Endothelial cell of umbilical vein (primary cell): ENCODE measurements at places on chromosomes 4 and X.

DNA sequence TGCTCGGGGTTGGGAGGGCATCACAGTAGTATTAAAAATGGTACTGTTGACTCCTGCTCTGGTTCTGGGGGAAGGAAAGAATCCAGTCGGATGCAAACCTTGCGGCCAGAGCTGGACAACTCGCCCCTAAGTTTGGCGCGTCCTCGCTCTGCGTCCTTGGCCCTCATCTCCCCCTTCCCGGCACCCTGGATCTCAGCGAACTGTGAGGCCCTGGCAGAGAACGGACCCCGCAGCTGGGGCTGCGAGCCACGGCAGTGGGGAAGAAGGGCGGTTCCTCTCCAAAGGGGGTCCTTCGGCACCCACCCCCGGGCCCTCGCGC is 14.0 kb downstream of the ARHGEF6 start:
- H3K4me3 ChIP-seq = peak overlapping the region; percentile 68
- H3K27ac ChIP-seq = no peak overlapping the region
- no peaks in the 10 kb centered on the region for H3K27me3 ChIP-seq
- no peak for DNase-seq
- H3K4me1 ChIP-seq = no peaks in the 10 kb centered on the region

DNA sequence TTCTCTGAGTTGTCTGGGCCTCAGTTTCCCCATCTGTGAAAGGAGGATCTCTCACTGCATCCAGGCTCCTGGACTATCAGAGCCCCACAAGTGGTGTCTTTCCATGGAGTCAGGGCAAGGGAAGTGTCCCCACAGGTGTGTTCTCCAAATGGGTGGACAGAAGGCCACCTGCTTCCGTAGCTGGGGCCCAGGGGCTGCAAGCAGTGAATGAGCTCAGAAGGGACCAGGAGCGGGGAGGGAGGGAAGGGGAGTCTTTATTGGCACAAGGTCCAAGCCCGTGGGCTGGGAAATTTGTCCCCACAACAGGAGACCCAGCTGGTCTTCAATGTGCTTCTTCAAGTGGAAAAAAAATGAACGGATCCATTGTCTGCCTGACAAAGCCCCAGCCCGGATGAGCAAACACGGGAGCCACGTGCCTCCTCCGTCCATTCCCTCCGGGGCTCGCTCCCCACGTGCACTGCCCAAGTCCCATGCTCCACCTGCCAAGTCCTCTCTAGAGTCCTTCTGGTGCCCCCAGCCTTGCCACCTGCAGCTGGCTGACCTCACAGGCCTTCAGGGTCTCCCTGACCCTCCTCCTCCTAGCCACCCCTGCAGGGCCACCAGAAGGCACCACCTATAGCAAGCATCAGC is 72.0 kb downstream of the JAKMIP1 start:
- DNase-seq = no peak
- H3K27ac ChIP-seq = no peak overlapping the region
- no peaks in the 10 kb centered on the region for H3K27me3 ChIP-seq
- no peak overlapping the region for H3K4me3 ChIP-seq
- no peaks in the 10 kb centered on the region for H3K36me3 ChIP-seq
- no peaks in the 10 kb centered on the region for H3K4me1 ChIP-seq

DNA sequence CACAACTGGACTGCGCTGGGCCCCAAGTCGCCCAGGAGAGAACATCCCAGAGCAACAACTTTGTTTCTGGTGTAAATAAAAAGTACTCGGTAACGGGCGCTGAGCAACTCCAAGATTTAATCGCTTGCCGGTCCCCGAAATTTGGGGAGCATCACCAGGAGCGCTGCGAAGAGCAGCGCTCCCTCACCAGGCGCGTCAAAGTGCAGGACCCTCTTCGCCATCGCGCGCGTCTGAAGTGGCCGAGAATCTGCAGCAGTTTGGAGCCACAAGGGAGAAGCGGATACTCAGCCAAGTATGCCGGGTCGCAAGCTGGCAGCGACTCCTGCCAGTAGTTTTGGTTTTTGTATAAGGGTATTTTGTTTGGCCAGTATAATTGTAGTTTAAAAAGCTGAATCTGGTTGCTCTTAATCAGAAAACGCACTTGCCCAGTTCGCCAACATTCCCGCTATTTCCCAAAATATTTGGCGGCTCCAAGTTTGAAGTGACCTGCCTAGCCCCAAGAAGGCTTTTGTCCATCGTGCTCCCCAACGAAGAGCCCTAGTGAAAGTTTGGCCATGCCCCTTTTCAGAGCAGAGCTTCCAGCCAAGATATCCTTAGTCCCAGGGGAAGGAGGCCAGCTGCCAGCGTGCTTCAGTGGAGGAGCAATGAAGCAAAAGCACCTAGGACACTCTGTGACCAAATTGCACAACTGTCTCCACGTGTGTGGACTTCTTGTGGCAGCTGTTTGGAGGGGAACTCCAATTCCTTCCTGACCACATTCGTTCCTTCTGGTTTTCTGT is 557 bp upstream of the KDR start:
- H3K36me3 ChIP-seq = no peaks in the 10 kb centered on the region
- peak overlapping the region; percentile 7 for H3K27ac ChIP-seq
- DNase-seq = peak; percentile 39
- peaks cover 34% of the 10 kb centered on the region for H3K4me1 ChIP-seq
- H3K4me3 ChIP-seq = peak overlapping the region; percentile 92

- H3K27me3 ChIP-seq = no peaks in the 10 kb centered on the region
- H3K4me1 ChIP-seq = peaks cover 14% of the 10 kb centered on the region
- H3K36me3 ChIP-seq = peaks cover 7% of the 10 kb centered on the region
- no peak for DNase-seq
- H3K27ac ChIP-seq = no peak overlapping the region
- no peak overlapping the region for H3K4me3 ChIP-seq
Observed at GRCh38 chr4:2472187-2472586, 3.3 kb downstream of the RNF4 start.

DNA sequence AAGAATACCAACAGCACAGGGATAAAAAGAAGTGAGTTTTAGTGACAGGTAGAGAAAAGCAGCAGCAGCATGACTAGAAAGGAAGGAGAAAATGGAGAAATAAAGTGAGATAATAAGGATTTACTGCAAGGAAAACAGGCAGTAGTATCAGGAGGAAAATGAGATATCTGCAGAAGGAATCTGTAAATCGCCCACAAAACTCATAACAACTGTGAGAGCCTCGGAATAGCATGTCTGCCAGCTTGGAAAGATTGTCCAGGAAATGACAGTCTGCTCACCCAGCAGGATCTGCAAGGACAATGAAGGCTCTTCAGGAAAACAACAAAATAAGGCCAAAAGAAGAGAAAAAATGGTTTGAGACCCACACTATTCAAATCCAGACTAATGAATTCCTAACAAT is 47.4 kb downstream of the CXXC4 start:
- no peak for DNase-seq
- H3K36me3 ChIP-seq = no peaks in the 10 kb centered on the region
- H3K4me1 ChIP-seq = no peaks in the 10 kb centered on the region
- no peak overlapping the region for H3K4me3 ChIP-seq

GRCh38 chr4:90648311-90648710 is 521.1 kb downstream of the CCSER1 start:
- no peaks in the 10 kb centered on the region for H3K4me1 ChIP-seq
- H3K36me3 ChIP-seq = no peaks in the 10 kb centered on the region
- no peaks in the 10 kb centered on the region for H3K27me3 ChIP-seq
- DNase-seq = no peak

GRCh38 chr4:146368209-146368608 is 153.5 kb downstream of the SLC10A7 start:
- peak; percentile 80 for DNase-seq
- H3K27me3 ChIP-seq = no peaks in the 10 kb centered on the region
- no peak overlapping the region for H3K4me3 ChIP-seq

GRCh38 chr4:143404555-143404954 is 67.9 kb downstream of the GAB1 start:
- no peak overlapping the region for H3K4me3 ChIP-seq
- H3K36me3 ChIP-seq = no peaks in the 10 kb centered on the region
- H3K4me1 ChIP-seq = peaks cover 37% of the 10 kb centered on the region

DNA sequence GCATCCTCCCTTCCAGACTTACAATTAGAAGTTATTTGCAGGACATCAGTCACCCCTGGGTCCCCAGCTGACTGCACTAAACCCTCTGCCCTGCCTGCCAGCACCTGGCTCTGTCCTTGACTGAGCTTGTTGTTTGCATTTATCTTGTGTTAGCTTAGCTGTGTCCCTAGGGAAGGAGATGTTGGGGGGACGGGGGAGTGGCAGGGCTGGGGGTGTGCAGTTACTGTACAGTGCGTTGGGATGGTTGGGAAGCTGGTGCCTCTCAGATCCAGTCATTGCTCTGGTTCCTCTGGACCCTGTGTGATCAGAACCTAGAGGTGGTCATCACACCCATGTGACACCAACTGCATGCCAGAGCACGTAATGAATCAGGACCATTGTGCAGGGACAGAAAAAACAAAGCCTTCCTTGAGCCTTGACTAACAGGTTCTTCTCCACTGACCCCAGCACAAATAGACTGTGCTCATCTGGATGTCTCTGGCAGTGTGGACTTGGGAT is 32.7 kb upstream of the PROM1 start:
- H3K27me3 ChIP-seq = peaks cover 3% of the 10 kb centered on the region
- H3K36me3 ChIP-seq = no peaks in the 10 kb centered on the region
- DNase-seq = no peak
- H3K4me3 ChIP-seq = no peak overlapping the region
- no peaks in the 10 kb centered on the region for H3K4me1 ChIP-seq

- no peak overlapping the region for H3K4me3 ChIP-seq
- H3K36me3 ChIP-seq = no peaks in the 10 kb centered on the region
- no peaks in the 10 kb centered on the region for H3K27me3 ChIP-seq
- no peak for DNase-seq
- H3K4me1 ChIP-seq = no peaks in the 10 kb centered on the region
Observed at GRCh38 chr4:74990276-74990875, 57.5 kb downstream of the PARM1 start.

GRCh38 chr4:114926583-114926982 is 186.8 kb downstream of the NDST4 start:
- H3K27ac ChIP-seq = no peak overlapping the region
- H3K27me3 ChIP-seq = no peaks in the 10 kb centered on the region
- H3K36me3 ChIP-seq = no peaks in the 10 kb centered on the region
- no peak overlapping the region for H3K4me3 ChIP-seq

DNA sequence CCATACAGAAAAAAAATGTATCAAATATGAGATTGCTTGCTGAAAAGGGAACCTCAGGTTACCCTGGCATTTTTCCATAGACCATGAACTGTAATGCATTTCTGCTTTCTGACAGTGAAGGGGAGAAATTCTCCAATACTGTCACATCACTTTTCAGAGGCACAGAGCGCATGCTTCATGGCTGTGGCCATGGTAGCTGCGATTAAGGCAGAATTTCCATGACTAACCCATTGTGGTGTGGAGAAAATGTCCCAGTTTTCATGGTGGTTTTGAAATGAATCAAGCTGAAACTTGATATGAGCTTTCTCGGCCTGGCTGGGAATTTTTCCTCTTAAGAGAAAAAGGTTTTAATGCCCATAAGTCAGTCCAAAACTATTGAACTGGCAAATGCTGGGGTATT is 39.5 kb upstream of the MAP3K15 start:
- H3K27ac ChIP-seq = no peak overlapping the region
- H3K36me3 ChIP-seq = no peaks in the 10 kb centered on the region
- no peaks in the 10 kb centered on the region for H3K27me3 ChIP-seq
- no peaks in the 10 kb centered on the region for H3K4me1 ChIP-seq
- no peak for DNase-seq
- no peak overlapping the region for H3K4me3 ChIP-seq
